ENCODE measurements at places on chromosomes 12 and 14.

DNA sequence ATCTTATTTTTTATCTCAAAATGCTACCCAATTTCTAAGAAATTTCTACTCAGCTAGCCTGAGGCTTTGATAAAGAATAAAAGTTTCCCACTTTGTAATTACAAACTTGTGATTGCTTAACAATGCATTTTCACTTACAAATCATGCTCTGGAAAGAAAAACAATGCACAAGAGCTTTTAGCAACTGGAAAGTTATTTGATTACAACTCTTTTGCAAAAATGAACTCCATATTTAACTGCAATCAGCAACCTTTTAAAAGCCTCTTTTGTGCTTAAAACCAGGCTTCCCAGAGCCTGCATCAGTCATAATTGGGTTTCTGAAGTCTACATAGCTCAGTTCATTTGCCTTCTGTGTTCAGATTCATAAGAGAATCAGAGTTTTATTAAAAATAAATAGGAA is 395.2 kb downstream of the PAWR start:
- DNase-seq = no peak

DNA sequence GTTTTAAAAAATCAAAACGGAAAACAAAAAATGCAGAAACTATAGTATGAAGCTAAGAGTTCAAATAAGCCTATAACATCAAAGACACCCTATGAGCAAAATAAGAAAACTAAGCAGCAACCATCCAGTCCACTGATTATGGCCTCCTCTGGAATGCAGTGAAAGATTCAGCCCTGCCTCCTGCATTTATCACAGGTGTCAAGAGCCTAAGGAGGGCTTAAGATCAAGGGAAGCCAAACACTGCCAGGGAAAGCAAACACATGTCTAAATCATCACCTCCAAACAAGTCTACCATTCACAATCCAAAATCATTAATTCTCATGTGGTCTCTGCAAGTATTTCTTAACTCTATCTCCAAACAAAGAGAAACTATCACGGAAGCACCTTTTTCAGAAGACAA is 28.4 kb downstream of the SARNP start:
- DNase-seq = no peak

DNA sequence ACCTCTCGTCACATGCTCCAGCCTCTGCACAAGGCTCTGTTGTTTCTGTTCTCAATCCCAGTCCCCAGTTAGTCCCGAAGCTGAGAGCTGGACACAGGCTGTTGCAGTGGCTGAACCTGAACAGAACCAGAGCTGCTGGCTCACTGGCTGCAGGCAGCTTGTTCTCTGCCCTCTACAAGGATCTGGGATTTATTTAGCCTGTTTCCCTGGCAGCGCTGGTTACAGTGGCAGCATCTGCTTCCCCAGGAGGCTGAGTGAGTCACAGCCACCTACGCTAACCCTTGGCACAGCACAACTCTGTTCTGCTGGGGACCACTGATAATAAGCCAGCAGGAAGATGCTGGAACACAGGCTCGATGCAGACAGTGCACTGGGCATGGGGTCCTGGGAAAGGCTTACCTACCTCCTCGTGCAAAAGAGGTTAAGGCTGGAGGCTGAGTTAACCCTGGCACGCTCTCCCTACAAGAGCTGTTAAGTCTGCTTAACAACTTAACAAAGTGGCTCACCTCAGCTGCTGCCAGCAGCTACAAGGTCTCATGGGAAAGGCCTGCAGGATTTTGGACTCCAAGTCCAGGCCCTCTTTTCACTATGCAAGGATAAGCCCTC is 299.6 kb downstream of the PCNX1 start:
- DNase-seq = peak; percentile 26

GRCh38 chr12:30631740-30632139 is 63.9 kb downstream of the IPO8 start:
- DNase-seq = no peak
